ENCODE measurements at places on chromosomes 1 and 21.

- ATAC-seq, result no peak
Measured at GRCh38 chr1:156113282-156113950, 1.1 kb upstream of the LMNA start.

DNA sequence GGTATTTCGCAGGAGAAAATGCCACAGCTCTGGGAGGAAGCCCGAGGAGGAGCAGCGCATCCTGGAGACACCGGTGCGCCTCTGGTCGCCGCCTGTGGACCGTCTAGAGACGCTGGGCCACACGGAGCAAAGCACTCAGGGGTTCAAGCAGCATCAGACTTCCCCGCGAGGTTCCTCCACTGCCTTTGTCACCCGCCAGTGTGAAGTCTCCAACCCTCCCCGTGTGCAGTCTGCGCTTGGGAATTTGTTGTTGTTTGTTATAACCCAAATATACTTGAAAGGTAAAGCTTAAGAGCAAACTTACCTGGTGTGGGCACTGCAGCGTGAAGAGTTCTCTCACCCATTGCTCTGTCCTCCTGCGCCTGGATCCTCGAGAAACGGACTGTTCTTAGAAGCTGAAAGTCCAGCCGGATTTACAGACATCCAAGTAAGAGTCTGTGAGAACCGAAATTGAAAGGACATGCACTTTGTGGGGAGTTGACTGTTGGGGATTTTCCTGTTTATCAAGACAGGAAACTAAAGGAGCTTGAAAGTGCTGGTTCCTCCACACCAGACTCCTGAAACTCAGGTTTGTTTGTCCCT lies at the start of gene GBP4:
Gene GBP4 (minus strand): TSS at position 452 of the 582 bp plus-strand sequence. CDS start 108 bp downstream, at position 344.
- ATAC-seq, result peak; percentile 58

GRCh38 chr1:51263147-51263877 lies 27.2 kb downstream of the RNF11 start:
- no peak for ATAC-seq

DNA sequence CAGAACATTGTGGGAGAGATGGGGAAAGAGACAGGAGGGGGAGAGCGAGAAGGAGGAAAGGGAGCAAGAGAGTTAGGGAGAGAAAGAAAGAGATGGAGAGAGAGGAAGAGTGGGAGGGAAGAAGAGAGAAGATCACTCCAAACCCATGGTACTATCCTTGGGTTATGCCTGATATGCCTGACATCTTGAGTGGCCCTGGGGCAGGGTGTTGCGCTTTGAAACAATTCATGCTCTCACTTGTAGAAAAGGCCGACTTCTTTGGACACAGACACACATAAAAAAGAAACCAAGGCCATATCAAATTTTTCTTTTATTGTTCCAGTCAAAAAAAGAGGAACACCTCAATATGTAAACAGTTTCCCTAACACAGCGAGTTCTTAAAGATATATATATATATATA lies 240.5 kb downstream of the DYRK1A start:
- no peak for ATAC-seq

DNA sequence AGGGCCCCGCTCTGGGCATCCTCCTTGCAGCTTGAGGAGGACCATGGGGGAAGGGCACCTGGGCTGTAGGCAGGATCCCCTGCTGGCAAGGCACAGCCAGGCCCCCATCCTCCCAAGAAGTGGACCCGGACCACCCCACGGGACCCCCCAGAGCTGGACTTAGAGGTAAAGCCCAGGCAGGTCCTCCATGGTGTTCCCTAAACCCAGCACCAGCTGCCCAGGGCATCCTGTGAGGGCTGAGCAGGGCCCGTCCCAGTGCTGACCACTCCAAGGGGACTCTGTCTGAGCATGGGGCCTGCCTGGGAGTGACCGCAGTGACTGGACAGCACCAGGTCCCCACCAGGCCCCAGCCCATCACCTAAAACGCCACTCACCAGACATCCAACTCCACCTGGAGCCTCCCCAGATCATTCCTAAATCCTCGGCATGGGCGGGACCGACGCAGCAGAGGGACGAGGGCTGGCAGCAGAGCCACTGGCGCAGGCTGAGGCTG lies 21.3 kb downstream of the COL6A2 start:
- ATAC-seq, result no peak

- ATAC-seq, result peak; percentile 40
Measured at GRCh38 chr1:158179301-158180041, 1.2 kb upstream of the CD1D start.

- ATAC-seq, result no peak
Measured at GRCh38 chr1:151918819-151919610, 9.7 kb upstream of the THEM4 start.

- no peak for ATAC-seq
Measured at GRCh38 chr1:167856711-167857418, 57.1 kb downstream of the ADCY10 start.

DNA sequence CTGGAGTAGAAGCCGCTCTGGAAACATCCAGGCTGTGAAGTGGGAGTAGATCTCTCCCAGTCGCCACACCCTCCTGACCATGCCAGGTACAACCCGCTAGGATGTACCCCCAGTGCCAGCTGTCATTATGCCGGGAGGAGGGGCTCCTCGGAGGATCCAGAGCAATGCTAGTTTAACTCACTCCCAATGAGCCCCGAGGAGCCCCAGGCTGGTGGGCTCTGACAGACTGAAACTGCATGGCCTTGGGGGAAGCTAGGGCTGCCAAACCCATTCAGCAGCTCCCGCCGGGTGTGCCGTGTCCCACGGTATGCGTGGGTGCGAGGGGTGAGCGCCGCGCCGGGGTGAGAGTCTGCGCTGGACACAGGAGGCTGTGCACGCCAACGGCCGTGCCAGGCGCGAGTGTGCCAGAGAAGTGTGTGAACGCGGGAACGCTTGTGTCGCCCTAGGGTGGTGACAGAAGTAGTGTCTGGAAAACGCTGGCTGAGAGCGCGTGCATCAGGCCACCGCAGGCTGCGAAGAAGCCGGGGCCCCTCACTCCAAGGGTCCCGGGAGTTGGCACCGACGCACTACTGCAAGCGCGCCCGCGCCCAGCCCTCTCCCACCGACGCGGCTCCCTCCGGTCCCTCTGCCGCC lies 177.1 kb upstream of the EDN2 start:
- peak; percentile 17 for ATAC-seq

DNA sequence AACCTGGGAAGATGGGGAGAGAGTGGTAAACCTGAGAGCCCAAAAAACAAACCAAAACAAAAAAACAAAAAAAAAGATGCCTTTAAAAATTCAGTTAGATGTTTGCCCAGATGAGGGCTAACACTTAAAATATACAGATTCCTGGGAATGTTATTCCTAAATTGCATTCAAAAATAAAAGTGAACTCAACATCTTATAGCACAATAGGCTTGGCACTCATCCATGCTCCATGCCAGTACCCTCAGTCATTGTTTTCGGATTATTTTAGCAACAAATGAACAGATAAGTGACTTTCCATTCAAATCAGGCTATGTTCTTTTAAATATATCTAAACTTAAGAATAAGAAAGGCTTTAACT lies 3.7 kb downstream of the ATP1A1 start:
- no peak for ATAC-seq

- no peak for ATAC-seq
Measured at GRCh38 chr1:220189750-220190347, 82.4 kb downstream of the RAB3GAP2 start.

DNA sequence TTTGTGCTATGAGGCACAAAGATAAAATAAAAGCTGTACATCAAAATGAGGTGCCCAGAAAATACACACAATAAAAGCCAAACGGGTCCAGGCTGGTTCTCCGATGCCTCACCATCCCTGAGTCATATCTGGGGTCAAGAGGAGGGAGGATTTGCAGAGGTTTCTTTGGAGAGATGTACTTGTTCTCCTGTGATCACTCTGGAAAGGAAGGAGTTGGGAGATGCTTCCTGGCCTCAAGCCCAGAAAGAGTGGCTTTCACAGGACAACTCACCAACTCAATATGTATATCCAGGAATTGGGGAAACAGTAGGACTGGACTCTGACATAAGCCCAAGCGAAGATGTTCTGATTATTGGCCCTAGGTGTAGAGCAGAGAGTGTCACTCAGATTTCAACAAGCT lies 51.9 kb downstream of the DIPK1A start:
- ATAC-seq, result peak; percentile 89

DNA sequence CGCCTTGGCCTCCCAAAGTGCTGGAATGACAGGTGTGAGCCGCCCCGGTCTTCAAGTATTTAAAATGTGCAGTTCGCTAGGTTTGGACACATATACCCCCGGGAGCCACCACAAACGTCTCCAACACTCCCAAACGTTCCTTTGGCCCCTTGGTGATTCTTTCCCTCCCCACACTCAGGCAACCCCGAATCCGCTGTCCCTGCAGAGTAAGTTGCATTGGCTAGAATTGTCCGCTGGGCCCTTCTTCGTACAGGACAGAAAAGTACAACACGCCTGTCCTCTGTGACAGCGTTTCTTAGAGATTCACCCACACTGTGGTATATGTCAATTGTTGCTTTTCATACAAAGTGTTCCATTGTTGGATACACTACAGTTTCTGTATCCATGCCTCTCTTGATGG lies 3.2 kb upstream of the PERM1 start:
- no peak for ATAC-seq

DNA sequence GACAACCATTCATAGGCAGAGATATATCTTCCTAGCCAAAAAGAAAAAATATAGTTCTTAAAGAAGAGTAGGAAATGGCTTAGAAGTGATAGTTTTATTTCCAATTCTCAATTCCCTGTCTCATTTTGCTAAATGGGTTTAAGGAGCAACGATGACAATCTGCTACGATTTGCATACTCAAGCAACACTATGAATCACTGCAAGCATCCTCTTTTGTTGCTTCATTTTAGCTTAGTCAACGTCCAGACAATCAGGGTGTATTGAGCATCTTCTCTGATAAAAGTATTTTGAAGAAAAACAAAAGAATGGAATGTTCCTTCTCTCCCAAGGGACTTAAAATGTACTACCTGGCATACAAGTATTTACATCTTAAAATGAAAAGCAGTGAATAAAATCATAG lies 80.6 kb downstream of the RGS7 start:
- no peak for ATAC-seq

DNA sequence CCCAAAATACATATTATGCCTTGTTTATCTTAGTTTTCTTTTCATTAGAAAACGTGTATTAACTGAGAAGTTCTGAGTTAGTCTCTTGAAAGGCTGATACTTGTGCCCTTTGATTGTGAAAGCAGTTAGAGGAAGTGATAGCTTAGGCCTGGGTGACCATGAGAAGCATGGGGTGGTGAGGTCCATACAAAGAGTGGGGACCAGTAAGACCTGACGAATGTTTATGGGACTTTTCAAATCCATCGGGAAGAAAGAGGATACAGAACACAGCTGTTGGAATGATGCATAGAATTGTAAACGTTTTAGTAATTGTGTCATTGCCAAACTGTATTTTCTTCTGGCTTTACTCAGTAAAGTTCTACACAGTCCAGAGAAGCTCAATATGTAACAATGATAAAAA lies 259.8 kb downstream of the LMO4 start:
- ATAC-seq, result no peak

DNA sequence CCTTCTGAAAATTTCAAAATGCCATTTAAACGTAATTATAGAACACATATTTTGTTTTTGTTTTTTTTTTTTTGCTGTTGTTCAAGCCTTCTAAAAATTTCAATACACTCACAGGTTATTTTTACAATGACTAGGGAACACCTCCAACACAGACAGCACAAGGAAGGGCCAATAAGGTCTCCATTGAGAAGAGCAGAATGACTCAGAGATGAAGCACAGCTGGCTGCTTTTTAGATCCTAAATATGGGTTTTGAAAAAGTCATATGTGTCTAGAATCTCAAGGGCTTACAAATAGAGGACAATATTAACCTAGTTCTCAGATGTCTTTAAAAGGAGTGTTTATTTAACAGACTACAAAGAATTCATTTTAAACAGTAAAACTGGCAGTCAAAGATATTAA lies 104.6 kb downstream of the NEGR1 start:
- ATAC-seq, result no peak

- ATAC-seq, result no peak
Measured at GRCh38 chr1:52345252-52345651, 20.8 kb downstream of the CC2D1B start.

DNA sequence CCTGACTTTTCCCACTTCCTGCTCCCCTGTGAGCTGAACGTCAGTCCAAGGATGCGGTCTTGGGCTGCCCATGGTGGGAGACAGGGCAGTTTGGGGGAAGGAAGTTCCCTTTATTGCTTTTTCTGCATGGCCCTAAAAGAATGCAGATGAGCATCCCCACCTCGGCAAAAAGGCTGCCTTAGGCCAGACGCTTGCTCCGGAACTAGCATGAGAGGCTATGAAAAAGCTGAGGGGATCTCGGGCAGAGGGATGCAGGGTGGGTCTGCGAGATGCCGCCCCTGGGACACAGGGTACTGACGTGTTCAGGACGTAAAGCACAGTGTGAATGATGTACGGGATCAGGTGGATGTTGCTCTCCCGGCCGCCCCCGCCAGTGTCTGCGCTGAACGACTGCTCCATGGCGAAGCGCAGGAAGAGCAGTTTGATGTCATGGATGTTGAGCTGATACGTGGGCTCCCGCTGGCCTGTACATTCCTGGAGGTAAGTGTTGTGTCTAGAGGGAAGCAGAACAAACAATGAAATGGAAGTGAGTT lies 125.8 kb downstream of the UBR4 start:
- no peak for ATAC-seq

- ATAC-seq, result peak; percentile 99
Measured at GRCh38 chr1:178417858-178418257, 78.9 kb downstream of the CLEC20A start.

DNA sequence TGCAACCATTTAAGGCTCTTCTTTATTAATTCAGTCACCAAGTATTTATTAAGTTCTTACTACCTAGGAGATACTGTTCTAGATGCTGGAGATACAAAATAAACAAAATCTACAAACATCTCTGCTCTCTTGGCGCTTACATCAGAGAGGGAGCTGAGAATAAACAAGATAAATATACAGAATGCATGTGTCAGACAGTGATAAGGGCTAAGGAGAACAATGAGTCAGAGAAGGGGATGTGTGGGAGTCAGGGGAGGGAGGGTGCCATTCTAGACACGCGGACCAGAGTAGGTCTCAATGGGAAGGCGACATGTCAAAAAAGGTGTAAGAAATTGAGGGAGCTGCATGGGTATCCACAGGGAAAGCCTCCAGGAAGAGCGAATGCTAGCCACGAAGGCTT lies 393.2 kb downstream of the RWDD3 start:
- no peak for ATAC-seq

Data from esophagus mucosa (tissue), 1 donor.